GM10248 (cell line): ENCODE measurements at places on chromosomes 5 and 9.

GRCh38 chr5:158058208-158059120 lies 199.5 kb upstream of the CLINT1 start:
- no peak for DNase-seq

DNA sequence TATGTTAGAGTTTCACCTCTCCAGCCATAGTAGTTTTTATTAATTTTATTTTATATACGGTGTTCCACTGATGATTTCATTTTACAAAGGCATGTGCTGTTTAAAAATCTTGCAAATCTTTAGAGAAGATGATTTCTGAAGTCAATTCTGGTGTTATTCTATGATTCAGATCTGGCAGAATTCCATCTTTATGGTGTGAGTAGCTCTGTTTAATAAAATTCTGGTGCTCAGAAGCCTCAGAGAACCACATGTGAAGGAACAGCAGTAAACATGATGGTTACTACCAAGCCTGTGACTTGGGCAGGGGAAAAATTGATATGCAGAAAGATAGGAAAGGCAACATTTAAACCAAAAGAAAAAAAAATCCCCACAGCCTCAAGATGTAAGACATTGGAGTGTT lies 299.7 kb downstream of the NPR3 start:
- DNase-seq = no peak

DNA sequence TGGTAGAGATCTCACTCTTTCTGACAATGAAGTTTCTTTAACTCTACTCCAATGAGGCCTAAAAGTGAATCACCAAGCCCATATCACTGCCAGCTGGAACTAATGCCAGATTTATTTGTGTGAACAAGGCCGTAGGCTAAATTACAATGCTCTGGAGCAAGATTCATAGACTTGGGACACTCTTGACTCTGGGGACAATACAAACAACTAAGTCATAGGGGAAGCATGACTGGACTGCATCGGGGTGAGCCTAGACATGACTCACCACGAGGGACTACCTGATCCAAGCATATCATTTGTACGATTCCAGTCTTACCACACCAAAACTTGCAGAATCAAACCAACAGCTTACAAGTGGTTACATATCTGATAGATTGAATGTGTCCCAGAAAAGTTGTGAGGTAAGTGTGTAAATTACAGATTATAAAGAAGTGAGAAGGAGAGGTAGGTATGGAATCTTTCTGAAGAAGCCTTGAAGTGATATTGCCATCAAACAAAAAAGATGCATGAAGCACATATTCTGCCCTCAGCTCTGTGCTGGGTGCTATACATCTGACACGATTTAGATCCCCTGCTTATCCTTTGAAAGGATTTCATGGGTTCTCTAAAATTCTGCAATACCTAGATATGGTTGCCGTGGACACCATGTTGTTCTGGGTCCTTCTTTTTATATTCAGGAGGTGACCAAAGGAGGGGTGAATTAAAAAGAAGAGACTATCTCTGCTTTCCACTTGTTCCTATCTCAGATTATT lies 199.3 kb upstream of the PDE4D start:
- DNase-seq = no peak

GRCh38 chr9:109956717-109957440 lies 176.9 kb downstream of the PALM2AKAP2 start:
- DNase-seq = no peak

DNA sequence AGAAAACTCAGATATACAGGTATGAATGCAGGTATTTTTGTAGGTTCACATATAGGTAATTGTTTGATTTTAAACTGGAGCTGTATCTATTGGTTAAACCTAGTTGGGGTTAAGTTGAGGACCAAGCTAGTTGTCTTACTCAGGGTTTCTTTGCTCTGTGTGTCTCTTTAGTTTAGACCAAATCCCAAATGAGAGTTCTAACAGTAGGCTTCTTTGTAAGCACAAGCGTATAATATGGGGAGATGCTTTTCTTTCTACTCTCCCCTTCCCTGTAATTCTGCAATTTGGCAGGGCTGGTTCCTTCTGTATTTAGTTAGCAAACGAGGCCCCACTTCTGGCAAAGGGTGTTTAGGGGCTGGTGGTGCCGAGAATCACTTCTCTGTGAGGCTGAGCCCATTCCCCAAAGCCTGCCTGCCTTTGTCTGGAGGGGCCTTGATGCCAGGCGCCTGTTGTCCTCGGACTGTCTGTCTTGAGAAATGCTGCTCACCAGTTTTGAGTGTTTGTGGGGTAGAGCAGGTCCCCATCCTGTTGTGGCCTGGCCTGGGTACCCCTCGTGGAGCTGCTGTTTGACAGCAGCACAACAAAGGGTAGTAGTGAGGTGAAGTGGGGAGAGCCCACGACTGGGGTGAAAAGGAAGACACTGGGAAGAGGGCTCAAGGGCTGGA lies 259.3 kb downstream of the FANCC start:
- no peak for DNase-seq

- DNase-seq = no peak
These were observed 32.2 kb downstream of the EXD3 start for GRCh38 chr9:137390553-137391410.

- DNase-seq = no peak
These were observed 68.4 kb downstream of the NRG2 start for GRCh38 chr5:139974661-139975060.

- DNase-seq = no peak
These were observed 22.1 kb downstream of the LAMC3 start for GRCh38 chr9:131031005-131031641.

GRCh38 chr9:128702949-128703615 lies 779 bp downstream of the PKN3 start:
- DNase-seq = peak; percentile 68

GRCh38 chr5:66345281-66345680 lies 201.2 kb downstream of the SREK1 start:
- no peak for DNase-seq

- no peak for DNase-seq
These were observed 115.4 kb downstream of the ZNF608 start for GRCh38 chr5:124630767-124631704.

DNA sequence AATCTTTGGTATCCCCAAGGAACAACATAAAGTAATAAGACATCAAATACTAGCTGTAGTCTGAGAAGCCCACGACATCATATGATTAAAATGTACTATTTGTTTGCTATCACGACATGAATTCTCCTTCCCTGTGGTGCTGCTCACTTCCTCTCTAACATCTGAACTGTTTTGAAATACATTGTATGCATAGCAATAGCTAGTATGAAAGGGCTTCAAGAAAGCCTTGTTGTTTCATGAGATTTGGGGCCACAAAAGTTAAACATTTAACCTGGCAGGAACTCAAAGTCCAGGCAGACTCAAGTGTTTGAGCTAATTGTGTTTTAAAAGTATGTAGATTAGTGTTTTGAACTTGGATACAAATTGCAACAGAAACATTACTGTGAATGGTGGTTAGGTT lies 237.4 kb upstream of the PTGER4 start:
- DNase-seq = no peak

DNA sequence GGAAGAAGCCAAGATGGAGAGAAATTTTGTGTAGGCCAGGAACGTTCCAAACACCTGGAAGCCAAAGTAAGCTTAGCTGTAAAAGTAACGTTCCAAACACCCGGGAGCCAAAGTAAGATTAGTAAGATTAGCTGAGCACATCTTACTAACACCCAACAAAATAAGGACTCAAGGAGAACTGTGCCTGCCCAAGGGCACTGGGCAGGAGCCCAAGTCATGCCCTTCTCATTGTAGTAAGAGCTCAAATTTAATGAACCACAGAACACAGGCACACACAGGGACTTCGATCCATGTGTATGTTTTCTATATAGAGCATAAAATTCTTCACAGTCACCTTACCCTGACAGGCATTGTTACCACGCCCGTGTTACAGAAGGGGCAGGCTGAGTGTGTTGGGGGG lies 36.1 kb upstream of the NXNL2 start:
- DNase-seq = no peak

GRCh38 chr5:145829708-145830361 lies 5.3 kb downstream of the PRELID2 start:
- no peak for DNase-seq

DNA sequence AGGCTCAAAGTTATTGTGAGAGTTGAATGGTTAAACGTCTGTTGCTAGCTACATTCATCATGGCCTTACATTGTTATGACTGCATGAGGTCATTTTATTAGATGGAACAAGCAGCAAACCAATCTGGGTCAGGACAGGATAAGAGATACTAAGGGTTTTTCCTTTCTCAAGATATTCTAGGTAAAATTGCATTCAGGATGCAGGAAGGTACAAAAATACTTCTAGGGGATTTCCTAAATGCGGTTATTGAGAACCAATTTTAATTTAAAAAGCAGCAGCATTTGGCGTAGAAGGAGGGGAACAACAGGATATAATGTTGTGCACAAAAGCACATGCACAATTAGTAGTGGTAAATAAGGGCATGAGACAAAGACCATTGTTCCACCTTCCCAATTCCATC lies 39.2 kb upstream of the LURAP1L start:
- DNase-seq = no peak

GRCh38 chr5:102153003-102153759 lies 142.9 kb downstream of the SLCO4C1 start:
- peak; percentile 25 for DNase-seq

DNA sequence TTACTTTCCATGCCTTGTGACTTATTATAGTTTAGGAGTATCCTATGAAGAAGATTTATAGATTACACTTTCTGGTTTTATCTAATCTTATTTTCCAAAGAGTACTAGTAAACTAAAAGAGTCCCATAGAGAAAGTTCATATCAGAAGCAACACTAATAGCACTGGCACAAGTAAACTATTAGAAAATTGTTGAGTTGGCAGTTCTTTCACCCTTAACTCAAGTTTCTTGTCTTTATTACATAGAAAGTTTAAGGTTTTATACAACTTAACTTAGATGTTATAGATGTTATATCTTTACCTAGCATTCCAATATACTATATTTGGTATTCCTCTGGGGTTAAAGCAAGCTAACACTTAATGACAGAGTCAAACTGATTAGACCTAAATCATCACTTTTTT lies 437.8 kb upstream of the ARRDC3 start:
- no peak for DNase-seq

GRCh38 chr5:160697281-160697680 lies 154.7 kb downstream of the ATP10B start:
- DNase-seq = no peak

- DNase-seq = no peak
These were observed 42.4 kb downstream of the EXD3 start for GRCh38 chr9:137380606-137381005.

DNA sequence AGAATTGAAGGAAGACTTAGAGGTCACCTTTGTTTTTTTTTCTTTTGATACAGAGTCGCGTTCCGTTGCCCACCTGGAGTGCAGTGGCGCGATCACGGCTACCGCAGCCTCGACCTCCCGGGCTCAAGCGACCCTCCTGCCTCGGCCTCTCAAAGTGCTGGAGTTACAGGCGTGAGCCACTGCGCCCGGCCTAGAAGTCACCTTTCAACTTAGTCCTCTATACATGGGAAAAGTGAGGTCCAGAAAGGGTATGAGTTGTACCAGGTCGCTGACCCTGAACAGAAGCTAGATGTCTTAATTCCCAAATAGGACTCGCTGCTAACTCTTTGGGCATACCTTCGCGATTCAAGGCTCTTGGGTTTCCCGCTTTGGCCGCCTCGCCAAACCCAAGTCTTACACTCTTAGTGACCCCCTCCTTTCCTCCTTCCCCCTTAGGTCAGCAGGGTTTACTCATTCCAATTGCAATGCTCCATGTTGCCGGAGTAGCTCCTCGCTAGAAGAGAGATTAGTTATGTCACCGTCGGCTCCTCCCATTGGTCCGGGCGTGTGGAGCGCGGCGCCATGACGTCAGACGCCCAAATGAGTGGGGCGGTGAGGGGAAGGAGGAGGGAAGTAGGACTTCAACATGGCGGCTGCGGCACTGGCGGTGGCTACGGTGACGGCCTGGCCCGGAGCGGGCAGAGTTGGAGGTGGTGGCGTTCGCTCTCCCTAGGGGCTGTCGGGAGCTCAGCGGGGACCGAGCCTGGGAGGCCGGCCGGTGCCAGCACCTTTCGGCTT lies at the start of gene UBAP1:
Gene UBAP1 (plus strand): TSS at position 608 of the 777 bp plus-strand sequence. CDS start 41,872 bp downstream, outside the sequence.
- peak; percentile 96 for DNase-seq

- DNase-seq = peak; percentile 24
These were observed 142.6 kb downstream of the SAXO1 start for GRCh38 chr9:18890372-18890771.

GRCh38 chr9:32545884-32546283 lies 6.2 kb upstream of the SMIM27 start:
- no peak for DNase-seq

DNA sequence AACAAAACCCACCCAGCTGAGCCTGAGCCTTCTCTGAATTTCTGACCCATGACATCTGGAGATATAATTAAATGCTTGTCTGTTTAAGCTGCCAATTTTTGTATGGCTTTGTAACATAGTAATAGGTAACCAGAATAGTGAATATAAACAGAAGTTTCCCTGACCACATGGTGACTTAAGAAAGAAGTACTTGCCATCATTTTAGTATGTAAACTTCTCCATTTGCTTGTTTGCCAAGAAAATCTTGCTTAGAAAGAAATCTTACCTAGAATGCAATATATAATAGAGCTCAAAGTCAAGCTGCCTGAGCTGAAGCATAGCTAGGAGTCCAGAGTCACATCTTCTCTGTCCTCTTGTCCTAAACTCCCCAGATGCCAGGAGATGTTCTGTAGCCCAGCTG lies 117.0 kb downstream of the PCSK1 start:
- no peak for DNase-seq

DNA sequence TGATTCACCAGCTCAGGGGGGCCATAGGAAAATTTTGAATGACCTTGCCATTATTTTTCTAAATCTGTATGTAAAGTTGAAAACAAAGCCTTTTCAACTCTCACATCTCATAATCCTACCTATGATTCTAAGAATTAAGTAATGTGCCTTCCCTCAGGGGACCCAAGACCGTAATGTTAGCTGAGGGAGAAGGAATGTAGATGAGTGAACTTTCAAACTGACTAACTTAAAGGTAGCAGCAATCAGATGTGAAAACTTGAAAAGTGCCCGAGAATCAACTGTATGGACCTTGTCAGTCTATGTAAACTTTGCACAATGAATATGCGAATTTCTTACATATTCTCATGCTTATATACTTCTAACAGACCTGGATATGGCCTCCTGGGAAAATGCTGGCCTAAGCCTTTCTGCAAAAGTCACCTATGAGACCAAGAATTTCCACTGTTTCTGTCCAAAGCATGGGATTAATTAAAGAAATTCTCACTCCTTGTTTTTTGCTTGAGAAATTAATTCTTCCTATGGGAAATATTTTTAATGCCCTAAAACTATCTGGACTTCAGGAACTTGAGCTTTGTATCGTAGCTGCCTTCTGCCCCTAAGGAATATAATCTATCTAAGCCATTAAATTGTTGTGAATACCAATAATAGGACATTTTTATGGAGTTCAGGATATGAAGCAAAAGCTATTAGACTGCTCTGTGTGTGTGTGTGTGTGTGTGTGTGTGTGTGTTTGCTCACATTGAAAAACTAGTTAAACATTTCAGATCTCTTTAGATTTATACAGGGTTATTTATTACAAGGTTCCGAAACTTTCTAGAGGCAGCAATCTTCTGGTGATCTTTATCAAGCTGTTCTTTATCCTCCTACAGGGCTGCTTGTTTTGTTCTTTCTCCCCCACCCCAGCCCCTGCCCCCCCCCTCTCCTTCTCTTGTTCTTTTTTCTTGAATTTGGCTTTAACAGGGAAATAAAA lies 169.1 kb upstream of the CLINT1 start:
- DNase-seq = no peak

- DNase-seq = no peak
These were observed 20.0 kb upstream of the SLC25A51 start for GRCh38 chr9:37923796-37924427.
